Regular cardiac myocyte (primary cell): ENCODE measurements at places on chromosomes 4 and X. TPM values are rescaled to one million over a fixed set of nuclear protein-coding genes. Genes with fewer than 3 reads are reported as not detected.

The STATH gene
- total RNA-seq: not detected in 2 replicates

The KLB gene
- total RNA-seq: under 0.01 TPM in 1 of 2 replicates, not detected in the other

The UBA1 gene
- 93.9 and 154 TPM in 2 replicates for total RNA-seq

The ZDHHC15 gene
- total RNA-seq: 0.19 and 0.56 TPM in 2 replicates

The SCOC gene
- 72.5 and 94.7 TPM in 2 replicates for total RNA-seq

The TMA16 gene
- 23.4 and 39.1 TPM in 2 replicates for total RNA-seq
